ENCODE measurements at places on chromosomes 6 and 20.
A peak's percentile ranks its signal among the peaks of the same experiment; 100 is the strongest.

- DNase-seq = no peak
Observed at GRCh38 chr6:150371356-150371755, 2.5 kb downstream of the IYD start.

DNA sequence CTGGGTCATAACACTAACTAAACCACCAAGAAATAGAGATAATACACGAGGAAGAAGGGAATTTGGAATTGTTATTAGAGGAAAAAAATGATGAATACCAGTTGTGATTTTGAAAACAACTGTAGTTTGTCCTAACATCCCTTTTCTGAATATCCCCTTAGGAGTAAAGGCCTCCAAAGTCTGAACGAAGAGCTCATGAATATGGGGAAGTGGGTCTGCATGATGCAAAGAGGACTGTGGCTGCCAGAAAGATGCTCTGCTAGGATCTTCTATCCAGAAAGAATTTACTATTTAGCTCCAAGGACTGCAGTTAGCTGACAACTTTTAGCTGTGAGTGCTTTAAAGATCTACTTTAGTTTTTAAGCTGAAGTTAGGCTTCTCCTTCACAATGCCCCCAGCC, 308.8 kb upstream of the HS3ST5 start:
- DNase-seq = no peak

- no peak for DNase-seq
Observed at GRCh38 chr6:78570044-78570443, 297.3 kb upstream of the IRAK1BP1 start.

GRCh38 chr20:34794006-34794585, 31.4 kb downstream of the NCOA6 start:
- DNase-seq = no peak

- DNase-seq = no peak
Observed at GRCh38 chr6:155378724-155379123, 64.4 kb upstream of the TFB1M start.

- no peak for DNase-seq
Observed at GRCh38 chr6:17602888-17603287, 2.8 kb downstream of the FAM8A1 start.

- no peak for DNase-seq
Observed at GRCh38 chr6:78864957-78865356, 2.4 kb upstream of the IRAK1BP1 start.

DNA sequence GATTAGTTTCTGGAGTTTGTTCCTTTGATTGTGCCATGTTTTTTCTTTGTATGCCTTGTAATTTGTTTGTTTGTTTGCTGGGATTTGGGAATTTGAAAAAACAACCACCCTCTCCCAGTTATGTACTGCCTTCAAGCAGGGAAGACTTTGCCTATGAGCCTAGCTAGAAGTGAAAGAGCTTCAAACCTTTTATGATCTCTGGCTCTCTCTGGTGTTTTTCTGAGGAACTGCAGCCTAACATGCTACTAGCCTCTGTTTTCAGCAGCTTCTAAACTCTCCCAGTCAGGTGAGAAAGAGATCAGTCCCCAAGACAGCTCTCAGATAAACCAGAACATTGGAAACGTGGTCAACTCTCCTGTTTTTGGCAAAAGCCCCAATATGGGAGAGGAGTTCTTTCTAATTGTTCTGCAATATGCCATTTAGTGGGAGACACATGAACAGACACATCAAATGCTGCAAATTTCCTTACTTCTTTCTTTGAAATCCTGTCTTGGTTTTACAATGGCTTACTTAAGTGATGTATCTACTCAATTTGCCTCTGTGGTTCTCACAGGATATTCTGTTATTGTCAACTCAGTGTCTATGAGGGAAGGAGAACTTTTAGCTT, 58.9 kb upstream of the SERINC1 start:
- peak; percentile 60 for DNase-seq

GRCh38 chr20:47960769-47961541, 175.7 kb upstream of the SULF2 start:
- DNase-seq = no peak

DNA sequence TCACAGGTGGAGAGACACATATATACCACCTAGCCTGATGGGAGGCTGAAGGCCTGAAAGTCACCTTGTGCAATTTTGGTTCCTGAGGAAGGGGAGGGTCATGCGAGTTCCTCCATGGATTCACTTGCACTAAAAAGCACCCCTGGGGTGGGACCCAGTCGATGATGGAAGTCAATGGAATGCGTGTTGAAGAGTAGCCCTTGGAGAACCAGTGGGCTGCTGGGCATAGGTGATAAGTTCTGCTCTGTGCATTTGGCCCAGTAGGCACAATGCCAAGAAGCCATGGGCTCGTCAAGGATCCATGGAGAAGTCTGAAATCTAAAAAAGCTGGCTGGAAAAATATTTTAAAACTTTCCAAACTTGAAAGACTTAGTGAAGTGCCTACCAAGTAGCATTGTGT, 18.9 kb upstream of the SCRT2 start:
- no peak for DNase-seq

- DNase-seq = no peak
Observed at GRCh38 chr6:157456524-157456829, 75.5 kb downstream of the ZDHHC14 start.

- DNase-seq = no peak
Observed at GRCh38 chr6:71410681-71411080, 122.1 kb downstream of the OGFRL1 start.

DNA sequence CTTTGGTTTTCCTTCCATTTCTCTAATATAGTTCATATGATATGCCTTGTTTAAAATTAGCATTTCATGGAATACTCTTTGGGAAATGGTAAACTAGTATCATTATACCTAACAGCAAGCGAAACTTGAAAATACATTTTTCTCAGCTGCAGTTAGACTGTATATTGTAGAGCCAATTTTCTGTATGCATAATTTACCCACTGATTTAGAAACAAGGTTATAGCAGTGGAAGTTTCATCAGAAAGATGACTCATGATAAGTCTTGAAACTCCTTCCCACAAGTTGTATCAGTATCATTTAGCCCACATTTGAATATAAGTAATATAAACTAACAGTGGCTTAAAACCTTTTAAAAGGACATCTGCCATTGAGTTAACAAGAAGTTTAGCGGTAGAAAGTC, 164.8 kb upstream of the BMP5 start:
- DNase-seq = peak; percentile 4

DNA sequence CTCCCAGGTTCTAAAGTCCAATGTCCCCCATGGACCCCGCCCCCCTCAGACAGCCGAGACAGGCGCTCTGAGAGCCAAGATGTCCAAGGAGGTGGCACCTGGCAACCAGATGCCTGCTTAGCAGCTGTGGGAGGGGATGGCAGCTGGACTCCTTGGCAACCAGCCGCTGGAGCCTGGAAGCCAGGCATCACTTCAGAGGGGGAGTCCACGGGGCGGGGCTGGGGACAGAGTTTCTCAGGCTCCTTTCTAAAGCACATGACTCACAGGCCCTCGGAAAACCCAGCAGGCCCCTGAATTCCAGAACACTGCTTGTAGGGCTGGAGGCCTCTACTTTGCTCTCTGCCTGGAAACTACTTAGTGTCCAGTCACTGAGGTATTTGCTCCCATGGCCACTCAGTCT, 51.5 kb downstream of the PREX1 start:
- DNase-seq = peak; percentile 82

DNA sequence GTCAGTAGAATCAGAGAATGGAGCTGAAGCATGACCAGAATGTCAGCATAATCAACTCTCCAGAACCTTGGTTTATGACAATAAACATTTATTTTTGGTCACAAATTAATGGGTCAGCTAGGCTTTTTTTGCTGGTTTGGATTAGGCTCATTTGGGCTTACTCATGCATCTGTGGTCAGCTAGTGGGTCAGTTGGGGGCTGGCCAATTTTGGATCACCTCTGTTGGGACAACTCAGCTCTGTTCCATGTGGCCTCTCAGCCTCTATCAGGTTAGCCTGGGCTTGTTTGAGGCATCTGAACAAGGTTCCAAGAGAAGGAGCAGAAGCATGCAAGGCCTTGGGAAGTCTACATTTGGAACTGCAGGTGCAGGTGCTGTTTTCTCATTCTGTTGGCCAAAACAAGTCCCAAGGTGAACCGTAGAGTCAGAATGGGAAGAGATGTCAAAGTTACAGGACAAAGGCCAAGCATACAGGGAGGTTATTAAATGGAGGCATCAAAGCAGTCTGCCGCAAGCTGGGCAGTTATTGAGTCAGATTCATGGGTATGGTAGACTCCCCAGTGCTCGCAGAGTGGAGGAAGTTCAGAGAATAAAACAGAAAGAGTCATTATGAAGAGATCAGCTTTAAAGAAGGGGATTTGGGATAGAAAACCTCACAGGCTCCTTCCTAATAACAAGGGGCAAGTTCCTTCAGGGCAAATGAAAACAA, 173.0 kb downstream of the PLCB4 start:
- peak; percentile 68 for DNase-seq

DNA sequence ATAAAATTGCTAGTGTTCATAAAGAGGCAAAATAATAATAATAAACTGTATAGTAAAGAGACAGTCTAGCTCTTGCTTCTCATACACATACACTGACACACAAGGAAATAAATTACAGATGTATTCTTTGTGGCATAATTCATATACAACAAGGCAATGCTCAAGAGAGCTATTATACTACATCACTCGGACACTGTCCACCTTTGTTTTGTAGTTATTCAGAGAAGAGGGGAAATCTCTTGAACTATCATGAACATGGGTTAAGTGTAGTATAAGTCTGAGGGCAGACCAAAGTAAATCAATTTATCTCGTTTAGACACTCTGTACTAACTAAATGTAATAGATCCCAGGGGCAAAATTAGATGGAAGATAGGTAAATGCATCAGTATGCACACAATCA, 72.7 kb upstream of the PHIP start:
- DNase-seq = no peak

DNA sequence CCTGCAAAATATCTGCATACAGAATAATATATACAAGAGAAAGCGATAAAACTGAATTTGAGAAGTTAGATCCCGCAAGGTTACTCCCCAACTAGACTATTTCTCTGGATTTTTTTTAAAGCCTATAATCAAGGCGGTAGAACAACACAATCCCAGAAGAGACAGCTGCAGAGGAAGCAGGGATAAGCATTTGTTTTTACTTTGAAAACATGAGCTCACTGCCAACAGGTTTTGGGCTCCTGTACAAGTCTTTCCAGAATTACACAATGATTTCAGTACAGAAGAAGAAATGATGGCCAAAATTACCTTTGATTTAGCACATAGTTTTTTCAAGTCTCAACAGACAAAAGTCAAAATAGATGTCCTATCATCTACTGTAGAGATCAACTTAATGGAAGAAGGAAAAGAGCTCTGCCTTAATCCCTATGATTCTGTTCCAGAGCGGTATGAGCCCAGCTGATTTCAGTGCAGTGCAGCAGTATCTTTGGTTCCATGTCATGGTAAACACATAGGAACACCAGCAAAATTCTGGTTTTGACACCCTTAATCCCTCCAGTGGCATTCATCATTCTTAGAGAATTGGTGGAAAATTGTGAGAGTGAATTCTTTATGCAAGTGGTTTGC, 304.3 kb downstream of the HDGFL1 start:
- DNase-seq = no peak

DNA sequence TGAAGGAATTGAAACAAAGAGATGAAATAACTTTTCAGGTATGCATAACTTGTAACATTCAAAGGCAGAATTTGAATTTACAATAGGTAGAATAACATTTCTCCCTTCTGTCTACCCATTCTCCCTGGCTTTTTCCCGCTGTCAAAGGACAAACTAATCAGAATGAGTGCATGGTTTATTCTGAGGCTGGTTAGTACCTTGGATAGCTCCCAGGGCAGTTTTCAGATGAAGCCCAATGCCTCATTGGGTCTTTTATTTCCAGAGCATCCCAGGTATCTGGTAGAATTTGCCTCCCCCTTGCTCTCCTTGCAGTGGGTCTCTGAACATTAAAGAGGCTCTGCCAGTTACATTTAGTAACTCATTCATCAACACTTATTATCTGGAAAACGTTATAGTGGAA, 665.5 kb downstream of the BCKDHB start:
- DNase-seq = peak; percentile 31

GRCh38 chr6:107083047-107083768, 32.1 kb downstream of the BEND3 start:
- DNase-seq = no peak

GRCh38 chr6:39945626-39946025, 11.4 kb upstream of the MOCS1 start:
- DNase-seq = no peak

DNA sequence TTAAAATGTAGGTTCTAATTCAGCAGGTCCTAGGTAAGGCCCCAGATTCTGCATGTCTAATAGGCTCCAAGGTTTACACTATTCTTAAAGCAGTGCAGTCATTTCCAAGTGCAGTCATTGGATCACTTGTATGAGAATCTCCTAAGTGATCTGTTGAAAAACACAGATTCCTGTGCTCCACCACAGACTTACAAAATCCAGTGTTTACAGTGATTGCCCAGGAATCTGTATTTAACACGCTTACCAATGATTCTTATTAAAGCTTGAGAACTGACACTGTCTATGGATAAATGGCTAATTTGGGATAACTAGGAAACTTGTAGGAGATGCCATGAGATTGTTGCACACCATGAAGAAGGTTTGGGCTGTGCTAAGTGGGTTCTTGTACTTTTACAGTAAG, 104.6 kb upstream of the PLEKHG1 start:
- DNase-seq = no peak

- no peak for DNase-seq
Observed at GRCh38 chr6:68333442-68333841, 301.6 kb upstream of the ADGRB3 start.

DNA sequence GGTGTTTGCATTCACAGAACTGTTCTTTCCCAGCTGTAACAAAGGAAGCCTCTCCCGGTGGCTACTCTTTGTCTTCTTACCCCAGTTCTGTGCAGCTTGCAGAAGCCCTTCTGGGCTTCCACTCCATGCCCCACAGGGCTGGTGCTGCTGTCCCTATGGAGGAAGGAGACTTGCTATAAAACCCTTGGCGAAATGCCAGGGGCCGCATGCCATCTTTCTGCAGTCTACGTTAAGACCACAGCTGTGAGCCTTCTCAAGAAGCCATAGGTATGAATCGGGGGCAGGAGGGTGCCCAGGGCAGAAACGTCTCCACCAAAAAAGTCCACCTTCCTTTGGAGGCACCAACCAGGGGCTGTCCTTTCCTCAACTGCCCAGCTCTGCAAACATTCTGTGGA, 60.7 kb downstream of the PRND start:
- no peak for DNase-seq

- no peak for DNase-seq
Observed at GRCh38 chr20:48411919-48412522, 415.8 kb downstream of the PREX1 start.

DNA sequence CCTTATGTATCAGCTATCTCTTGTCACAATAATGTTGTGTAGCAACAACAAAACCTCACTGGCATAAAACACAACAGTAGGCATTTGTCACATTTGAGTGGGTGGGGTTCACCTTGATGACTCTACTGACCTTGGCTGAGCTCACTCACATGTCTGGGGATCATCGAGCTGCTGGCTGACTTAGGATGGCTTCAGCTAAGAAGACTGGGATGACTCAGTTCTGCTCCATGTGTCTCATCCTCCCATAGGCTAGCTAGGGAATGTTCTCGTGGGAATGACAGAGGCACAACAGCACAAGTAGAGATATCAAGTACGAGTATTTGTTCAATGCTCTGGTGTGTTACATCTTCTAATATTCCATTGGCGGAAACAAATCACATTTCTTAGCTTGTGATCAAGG, 167.9 kb downstream of the PLCB1 start:
- DNase-seq = peak; percentile 50
